Heart right ventricle (tissue), 16 donors: ENCODE measurements at places on chromosomes 7 and 10.

DNA sequence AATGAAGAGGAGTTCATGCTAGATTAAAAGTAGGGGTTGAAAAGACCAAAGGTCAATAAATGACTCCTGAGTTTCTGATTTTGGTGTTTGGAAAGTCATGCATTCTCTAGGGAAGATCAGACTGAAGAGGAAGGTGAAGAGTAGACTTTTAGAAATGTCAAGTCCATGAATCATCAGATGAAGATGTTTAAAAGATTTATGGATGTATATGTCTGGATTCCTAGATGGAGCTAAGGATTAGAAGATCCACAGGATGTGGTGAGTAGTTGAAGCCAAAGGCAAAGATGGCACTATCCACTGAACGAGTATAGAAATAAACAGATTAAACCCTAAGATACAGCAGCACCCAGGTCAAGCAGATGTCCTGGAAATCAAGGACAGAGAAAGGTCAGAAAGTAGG is 298.5 kb downstream of the GPAM start:
- no peak for DNase-seq

DNA sequence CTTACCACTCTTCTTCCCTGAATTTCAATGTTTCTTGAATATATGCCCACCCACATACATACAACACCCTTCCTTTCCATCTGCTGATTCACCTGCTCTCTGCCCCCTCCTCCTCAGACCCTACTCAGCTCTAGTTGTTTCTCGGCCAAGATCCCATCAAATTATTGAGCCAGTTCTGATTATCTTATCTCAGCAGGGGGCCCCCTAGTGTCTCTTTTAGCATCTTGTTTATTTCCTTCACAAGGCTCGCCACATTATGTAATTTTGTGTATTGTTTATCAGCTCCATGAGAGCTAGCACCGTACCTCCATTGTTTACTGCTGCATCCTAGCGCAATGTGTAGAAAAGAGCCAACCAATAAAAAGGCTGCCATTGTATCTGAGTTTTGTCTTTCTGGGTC is 71.9 kb downstream of the FAM13C start:
- DNase-seq, result no peak

DNA sequence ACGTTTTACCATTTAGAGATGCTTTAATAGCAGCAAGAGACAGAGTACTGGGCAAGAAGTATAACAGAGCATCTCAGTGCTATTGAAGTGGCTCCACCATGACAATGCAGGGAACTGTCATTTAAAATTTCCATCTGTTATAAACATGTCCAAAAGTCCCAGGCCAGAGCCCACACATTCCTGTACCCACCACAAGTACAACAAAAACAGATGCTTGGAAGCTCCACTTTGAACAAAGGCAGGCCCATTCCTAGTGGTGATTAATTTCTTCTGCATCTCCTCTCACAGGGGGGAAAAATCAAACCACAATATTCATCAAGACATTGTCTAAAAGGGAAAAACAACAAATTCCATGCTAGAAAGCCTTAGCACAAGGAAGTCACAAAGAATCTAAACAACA is 627.9 kb downstream of the PARD3 start:
- DNase-seq, result no peak

- DNase-seq, result no peak
These were observed 81.3 kb upstream of the SFMBT2 start for GRCh38 chr10:7491949-7492659.

- no peak for DNase-seq
These were observed 45.3 kb downstream of the BTBD16 start for GRCh38 chr10:122316224-122316884.

DNA sequence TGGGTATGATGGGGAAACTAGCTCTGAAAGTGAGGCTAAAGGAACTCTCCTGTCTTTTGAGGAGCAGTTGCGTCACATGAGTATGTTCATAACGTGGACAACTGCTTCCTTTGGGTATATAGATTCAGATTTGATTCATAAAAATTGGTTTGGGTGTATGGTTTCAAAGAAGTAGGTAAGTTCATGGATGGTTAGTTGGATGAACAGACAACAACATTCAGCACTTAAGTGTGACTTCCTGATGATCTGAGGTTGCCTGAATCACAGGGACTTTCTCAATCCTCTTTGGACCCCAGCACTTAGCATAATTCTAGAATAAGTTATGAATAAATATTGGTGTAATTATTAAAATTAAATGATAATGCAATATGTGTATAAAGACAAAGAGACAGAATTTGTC is 43.4 kb downstream of the MACC1 start:
- no peak for DNase-seq

- peak; percentile 51 for DNase-seq
These were observed 9.0 kb downstream of the SKIDA1 start for GRCh38 chr10:21516242-21517131.

DNA sequence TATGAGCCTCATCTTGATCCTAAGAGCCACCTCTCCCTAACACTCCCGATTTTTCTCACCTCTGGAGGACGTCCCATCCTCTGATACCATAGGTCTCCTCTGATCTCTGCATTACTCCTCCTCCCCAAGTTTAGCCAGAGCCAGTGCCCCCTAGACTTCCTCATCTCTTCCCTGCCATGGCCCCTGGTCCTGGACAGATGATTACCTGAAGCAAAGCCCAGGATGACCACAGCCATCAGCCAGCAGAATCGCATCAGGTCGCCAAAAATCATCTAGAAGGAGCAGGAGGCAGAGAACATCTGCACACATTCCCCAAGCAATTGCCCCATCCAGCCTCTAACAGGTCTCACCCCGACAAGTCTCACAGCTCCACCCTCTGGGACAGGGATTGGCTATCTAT is 11.7 kb downstream of the TRPV6 start:
- no peak for DNase-seq

DNA sequence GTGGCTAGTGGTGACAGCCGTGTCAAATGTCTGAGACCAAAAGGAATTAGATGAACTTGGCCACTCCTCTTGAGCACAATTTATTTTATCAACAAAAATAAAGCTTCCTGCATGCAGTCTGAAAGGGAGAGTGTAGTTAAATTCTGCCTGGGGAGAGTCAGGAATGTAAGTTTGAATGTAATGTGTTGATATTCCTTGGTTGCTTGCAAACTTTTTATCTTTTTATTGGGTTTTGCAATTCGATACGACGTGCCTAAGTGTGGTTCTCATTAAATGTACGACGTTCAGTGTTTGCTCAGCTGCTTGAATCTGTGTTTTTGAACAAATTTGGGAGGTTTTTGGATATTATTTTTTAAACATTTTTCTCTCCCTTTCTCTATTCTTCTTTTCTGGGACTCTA is 839.9 kb downstream of the CCSER2 start:
- DNase-seq, result no peak

DNA sequence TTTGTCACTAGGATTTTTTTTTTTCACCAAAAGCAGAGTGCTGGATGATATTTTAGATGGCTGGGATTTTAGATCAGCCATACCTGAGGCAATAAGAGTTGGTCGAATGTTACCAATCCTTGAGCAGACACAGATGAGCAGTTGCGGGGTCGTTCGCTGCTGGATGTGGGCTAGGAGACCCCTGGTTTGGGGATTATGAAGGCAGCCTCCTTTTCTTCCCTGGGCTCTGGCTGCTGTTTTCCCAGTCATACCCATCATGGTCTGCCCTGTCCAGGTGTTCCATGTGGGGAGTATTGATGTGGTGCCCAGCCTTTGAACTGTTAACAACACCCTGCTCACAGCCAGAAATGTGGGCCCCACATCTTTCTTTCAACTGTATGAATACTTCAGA is 5.0 kb downstream of the PTPRE start:
- no peak for DNase-seq

DNA sequence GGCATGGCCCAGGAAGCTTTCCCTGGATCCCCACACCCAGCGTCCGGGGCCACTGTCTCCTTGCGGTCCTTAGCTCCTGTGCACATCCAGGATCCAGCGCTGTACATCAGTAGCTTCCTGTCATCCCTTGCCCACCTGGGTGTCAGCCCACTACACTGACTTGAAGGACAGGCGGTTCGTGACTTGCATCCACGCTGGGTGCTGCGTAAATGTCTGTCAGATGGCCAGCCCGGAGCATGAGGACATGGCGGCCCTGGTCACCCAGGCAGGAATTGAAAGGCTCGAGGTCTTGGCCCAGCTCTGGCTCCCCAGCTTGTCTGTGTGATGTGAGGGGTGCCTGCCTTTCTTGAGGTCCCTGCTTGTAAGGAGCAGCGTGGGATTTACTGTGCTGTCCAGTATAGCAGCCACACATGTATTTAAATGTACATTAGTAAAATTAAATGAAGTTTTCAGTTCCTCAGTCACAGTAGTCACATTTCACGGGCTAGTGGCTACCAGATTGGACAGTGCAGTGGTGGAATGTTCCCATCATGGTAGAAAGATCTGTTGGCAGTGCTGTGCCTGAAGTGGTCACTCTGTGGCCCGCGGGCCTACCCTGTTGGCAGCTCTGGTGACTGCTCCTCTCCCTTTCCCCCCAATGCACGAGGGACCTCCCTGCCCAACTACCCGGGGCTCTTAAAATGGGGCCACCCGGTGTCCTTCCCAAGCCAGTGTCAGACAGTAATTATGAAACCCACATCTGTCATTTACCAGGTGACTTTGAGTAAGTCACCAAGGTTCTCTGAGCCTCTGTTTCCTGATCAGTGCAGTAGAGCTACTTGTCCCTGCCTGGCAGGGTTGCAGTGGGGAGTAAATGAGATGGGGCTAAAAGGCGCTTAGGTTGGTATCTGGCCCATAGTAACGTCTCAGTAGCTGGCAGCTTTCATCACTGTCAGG is 97.8 kb upstream of the PPIF start:
- DNase-seq, result no peak

- no peak for DNase-seq
These were observed 527.0 kb upstream of the MGMT start for GRCh38 chr10:128940081-128940480.

DNA sequence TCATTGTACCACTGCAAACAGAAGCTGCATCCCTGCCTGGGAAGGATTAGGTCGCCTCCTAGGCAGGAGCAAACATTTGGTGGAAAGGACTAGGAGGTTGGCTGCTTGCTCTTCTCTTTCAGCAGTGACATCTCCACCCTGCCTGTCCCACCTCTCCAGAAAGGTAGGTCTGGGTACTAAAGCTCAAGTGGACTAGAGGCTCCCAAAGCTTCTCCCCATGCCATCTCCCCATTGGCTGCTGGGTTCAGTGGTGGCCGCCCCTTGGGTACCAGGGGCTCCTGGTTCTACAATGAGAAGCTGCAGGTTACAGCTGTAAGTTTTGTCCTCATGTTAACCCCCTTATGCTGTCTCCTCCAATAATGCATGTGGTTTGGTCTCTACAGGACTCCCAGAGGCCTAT is 180.7 kb upstream of the MKI67 start:
- DNase-seq, result no peak

DNA sequence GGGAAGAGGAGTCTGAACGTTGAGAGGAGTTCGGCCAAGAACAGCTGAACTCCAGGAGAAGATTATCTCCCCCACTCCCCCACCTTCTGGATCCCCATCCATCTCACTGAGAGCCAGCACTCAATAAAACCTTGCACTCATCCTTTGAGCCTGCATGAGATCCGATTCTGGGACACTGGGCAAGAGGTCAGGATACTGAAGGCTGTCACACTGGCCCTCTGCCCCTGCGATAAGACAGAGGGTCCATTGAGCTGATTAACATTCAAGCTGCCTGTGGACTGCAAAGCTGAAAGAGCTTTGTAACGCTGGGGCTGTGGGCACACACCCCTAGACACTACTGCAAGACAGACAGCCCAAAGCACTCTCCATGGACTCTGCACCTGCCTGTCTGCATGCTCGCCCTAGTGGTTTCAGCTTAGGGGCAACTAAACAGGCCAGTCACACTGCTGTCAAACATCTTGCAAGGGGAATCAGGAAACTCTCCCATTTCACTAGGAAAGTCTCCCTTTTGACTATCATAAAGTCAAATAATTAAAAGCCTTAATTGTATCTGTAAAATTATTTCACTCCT is 42.3 kb upstream of the CNTNAP2 start:
- no peak for DNase-seq

DNA sequence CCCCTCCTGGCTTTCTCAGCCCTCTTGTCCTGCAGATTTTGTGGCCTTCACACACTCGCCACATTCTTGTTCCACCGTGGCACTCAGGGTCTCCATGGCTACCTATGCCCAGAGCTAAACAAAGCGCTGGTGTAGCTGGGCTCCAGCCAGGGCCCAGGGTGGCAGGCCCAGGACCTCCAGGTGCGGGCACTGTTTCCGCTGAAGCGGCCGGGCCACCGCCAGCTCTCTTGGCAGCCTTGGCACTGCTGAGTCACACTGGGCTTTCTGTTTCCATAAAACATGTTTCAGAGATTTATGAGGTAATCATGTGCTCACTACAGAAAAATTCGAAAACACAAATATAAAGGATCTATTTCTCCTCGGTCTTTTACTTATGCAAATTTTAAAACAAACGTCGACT is 51.3 kb downstream of the AOC1 start:
- DNase-seq, result peak; percentile 82

DNA sequence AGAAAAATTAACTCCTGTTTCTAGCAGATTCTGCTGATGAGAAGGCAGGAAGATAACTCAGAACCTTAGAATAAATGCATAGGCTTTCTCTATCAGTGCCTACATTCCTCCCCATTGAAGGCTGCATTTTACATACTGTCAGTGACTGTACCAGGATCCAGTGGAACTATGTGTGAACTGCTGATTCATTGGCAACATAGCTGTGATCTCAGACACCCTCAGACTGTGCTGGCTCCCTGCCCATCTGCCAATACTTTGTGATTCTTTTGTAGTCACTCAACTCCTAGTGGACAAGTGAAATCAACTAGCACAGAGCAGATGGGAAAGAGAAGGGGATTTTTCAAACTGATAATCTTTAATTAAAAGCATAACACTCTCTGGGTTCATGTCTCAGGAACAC is 375.8 kb downstream of the MDFIC start:
- no peak for DNase-seq

DNA sequence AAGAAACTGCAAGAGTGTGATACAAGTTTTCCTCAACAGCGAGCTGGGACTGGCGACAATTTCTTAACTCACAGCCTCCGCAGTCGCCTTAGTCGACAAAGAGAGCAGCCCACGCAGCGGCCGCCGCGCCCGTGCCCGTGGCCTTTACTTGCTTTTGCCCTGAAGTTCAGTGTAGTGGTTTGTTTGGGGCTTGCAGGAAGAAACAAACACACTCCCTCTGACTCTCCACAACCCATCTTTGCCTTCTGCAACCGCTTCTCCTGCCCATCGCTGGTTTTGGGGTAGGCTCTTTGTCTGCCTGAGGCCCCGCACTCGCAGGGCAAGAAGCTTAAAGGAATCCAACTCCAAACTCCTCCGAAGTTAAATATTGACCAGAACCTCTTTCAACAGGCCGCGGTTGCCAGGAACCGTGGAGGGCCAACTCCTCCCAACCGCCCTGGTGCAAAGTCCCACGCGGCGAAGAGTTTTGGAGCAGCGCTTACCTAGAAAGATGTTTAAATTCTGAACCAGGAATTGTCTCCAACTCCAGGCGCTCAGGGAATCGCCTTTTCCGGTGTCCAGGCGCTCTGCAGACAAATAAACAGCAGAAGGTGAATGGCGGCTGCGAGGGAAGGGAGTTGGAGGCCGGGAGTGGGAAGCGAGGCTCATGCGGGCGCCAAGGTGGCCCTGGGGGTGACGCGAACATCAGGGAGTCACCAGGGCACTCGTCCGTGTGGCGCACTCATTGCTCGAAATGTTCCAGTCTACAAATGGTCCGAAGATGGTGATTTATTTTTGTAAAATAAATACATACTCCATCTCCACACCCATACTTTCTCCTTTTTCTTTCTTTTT is 8.3 kb downstream of the HOXA4 start:
- DNase-seq, result no peak
